ENCODE measurements at places on chromosomes 4 and X. TPM values are rescaled to one million over a fixed set of nuclear protein-coding genes. Genes with fewer than 3 reads are reported as not detected.

DNA sequence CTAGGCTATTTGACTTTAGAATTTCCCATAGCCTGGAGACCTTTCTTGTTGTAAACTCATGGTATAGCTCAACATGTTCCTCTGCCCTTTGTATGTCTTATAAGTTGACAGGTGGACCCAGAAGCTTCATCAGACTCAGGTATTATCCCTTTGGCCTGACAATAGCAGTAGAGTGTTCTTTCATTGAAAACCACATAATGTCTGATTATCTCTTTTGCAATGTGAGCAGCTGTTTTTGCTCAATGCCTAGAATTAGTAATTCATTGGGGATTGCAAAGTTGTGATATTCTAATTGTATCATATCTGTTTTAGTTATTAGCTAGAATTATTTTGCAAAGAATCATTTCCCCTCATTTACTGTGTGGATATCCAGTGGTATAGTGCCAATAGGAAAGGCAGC is 27.5 kb downstream of the TBC1D19 start:
- no peak for DNase-seq

GRCh38 chr4:41212616-41213203 is 1.6 kb downstream of the APBB2 start:
- no peak for DNase-seq

DNA sequence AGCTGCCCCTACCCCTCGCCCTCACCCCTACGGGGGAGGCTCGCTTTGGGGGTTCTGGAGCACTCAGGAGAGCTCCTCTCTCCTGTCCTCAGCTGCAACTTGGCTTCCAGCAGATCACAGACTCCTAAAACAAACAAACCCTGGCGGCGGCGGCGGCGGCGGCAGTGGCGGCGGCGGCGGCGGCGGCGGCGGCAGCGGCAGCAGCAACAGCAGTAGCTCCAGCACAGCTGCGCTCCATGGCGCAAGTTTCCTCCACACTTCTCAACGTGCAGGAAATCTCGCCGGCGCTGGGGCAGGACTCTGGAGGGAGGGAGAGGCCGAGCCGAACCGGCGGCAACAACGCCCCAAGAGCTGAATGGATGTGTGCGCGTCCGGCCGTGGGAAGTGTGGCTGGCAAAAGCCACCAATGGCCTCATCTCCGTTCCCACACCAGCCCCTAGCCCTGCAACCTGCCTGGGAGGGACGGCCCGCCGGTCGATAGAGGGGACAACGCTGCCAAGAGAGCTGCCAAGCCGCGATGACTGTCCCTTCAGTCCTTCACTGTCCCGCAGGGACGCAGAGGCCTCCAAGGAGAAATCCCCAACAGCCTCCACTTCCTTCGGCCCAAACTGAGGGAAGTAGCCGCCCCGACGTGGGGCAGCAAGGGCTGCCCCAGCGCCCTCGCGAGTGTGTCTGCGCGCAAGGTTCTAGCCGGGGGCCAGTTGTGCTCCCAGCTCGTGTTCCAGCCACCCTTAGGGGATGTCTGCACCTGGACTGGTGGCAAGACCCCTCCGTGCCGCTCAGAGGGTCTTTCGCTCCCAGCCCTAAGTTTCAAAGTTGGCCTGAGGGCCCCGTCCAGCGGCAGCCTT is 775 bp downstream of the SHROOM4 start:
- DNase-seq = no peak

DNA sequence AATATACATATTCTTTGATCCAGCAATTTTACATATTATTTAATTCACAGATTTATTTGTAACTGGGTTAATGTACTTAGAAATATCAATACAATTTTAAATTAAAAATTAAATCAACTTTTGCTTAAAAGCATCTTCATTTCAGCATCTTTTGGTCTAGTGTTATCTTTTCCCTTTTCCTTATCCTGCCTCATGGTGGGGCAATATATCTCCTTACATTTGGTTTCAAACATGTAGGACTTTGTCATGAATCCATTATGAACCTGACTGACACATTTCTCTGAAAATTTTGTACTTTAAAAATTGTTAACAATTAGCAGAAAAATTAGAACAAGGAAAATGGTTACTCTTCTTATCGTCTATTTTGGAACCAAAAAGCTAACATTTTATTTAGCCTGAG is 42.8 kb upstream of the ANK2 start:
- no peak for DNase-seq

DNA sequence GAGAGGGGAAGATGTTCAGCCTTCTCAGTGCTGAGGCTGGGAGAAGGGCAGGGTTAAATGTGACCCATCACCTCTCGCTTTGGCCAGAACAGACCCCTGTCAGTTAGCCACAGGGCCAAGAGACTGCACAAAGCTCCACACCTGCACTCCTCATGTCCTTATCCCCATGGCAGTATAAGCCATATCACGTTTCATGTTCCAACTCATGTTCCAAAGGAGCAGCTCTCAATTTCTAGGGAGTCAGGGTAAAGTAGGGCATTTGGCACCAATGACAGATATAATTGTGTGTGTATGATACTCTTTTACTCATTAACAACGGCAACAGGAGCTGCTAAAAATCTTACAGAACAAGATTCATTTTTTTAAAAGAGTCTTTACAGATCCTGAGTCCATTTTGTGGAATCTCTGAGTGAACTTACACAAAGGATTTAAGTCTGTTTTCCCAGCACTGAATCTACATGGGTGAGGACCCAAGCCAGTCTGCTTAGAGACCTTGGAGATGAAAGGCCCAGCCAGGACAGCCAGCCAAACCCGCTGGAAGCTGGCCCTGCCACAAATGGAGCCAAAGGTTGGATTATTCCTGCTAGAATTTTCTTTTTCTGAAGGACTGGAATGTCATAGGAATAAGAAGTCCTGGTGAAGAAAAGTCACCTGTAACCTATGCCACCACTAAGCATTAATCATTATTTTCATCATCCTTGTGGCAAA is 129.1 kb upstream of the SMAD1 start:
- no peak for DNase-seq

DNA sequence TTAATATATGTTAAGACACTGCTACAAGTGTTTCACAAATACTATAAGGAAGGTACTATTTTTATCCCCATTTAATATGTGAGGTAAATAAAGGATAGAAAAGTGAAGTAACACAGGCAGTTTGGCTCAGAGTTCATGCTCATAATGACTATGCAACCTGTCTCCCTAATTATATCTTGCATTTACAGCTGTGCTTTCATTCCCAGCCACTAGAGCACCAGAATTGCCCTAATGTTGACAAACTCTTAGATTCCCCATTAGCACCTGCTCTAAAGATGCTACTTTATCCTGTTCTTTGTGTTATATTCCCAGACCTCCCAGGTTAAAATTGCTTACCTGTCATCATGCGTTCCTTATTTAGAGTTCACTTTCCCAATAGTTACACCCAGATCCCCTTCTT is 833.6 kb downstream of the CCSER1 start:
- DNase-seq = no peak

- DNase-seq = no peak
Observed at GRCh38 chrX:1488141-1488540, 35.4 kb upstream of the ASMTL start.

DNA sequence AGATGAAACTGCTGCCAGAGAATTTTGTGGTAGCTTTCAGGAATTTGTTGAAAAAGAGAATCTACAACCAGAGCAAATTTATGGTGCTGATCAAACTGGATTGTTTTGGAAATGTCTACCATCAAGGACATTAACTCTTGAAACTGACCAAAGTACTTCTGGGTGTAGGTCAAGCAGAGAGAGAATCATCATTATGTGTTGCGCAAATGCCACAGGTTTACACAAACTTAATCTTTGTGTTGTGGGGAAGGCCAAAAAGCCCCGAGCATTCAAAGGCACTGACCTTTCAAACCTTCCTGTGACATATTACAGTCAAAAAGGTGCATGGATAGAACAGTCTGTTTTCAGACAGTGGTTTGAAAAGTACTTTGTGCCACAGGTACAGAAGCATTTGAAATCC is 2.1 kb downstream of the TIGD2 start:
- DNase-seq = no peak

DNA sequence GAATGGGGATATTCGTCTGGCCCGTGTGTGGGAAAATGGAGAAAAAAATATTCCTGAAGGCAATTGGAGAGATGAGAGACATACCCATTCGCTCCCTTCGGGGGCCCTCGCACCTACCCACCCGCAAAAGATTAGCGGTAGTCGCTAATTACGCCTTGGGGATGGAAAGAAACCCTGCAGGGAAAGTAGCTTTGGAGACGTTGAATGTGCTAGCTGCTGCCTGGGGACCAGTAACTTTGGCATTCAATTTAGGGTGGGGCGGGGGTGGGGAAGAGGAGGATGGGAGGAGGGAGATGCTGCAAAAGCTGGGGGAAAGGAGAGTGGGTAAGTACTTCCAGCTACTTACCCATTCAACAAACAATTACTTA is 407 bp upstream of the ZC4H2 start:
- DNase-seq = no peak

- DNase-seq = no peak
Observed at GRCh38 chrX:87338510-87338909, 179.1 kb upstream of the KLHL4 start.

GRCh38 chr4:101678180-101678579 is 112.3 kb upstream of the BANK1 start:
- DNase-seq = no peak

DNA sequence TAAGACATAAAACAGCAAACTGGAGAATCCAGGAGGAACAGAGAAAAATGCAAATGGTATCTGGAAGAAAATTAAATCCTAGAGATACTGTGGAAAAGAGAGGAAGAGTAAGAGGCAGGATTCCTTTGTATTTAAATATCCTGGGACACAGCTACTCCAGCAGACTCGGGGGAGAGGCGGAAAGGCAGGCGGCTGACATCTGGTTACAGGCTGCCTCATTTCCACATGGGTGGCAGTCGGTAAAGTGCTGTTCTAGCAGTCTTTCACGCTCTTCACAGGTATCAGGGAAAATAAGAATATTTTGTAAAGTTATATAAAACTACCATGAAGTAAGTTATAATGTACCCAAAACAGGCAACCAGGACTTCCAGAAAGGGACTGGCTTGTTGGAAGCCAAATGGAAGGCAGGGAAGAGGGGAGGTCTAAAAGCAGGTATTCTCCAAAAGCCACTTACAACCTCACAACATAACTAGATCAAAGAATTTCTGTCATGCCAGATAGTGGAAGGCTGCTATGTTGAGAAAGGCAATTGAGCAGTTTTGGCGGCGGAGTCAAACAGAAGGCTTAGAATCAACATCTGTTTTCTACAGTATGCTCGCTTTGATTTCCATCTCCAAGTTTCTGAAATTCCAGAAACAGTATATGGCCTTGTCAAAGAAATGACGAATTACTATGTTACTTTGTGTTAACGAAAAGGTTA is 1.3 kb upstream of the TIGD2 start:
- DNase-seq = peak; percentile 19

- no peak for DNase-seq
Observed at GRCh38 chr4:153438916-153439756, 27.0 kb upstream of the TMEM131L start.

- DNase-seq = no peak
Observed at GRCh38 chr4:155322782-155323181, 54.0 kb downstream of the MAP9 start.

DNA sequence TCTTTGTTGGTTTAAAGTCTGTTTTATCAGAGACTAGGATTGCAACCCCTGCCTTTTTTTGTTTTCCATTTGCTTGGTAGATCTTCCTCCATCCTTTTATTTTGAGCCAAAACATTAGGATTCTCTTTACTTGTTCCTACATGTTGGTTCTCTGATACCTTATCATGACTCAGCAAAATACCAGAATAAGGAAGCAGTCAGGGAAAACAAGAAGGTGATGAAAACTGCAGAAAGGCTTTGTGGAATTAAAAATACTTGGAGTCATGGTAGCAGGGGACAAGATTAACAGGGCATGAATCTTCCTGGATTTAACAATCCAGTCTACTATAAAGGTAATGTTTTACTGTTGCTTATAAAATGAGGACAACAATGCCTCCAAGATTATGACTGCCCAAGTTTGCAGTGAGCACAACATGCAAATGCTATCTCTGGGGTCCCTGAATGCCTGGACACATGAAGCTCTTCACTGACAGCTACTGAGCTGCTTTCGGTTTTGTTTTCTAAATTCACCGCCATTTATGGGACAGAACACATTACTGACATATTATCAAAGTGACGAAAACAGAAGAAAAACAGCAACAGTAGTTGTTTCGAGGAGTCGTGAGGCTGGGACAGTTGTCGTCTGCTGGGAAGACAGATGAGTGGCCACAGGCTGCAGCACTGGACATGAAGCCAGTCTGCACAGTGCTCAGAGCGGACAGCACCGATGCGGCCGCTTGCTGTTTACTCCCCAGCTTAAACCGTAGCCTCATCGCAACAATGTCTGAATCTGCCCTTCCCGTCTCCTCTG is 174.5 kb upstream of the DKK2 start:
- no peak for DNase-seq

GRCh38 chr4:154622598-154622997 is 10.1 kb upstream of the FGG start:
- DNase-seq = peak; percentile 11

DNA sequence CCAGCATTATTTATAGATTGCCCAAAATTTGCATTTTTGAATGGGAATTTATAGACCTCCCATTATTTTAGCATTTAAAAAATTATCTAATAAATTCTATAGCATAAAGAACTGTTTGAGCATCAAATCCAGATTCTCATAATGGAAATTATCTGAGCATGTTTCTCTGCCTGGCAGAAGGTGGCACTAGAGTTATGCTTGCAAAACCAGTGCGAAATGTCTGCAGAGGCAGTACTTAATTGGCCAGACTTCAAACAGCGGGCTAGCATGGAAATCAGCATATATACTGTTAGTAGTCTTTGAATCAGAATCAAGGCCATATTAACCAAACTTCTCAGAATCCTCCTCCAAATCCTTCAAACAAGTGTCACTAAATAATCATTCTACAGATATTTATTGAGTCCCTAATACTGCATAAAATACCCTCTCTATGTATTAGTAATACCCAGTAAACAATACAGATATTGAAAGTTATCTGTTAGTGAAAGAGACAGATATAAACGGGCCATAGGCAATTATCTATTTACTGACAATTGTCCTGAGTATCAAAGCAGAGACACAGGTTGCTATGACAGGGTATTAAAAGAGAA is 78.7 kb upstream of the DCLK2 start:
- no peak for DNase-seq

DNA sequence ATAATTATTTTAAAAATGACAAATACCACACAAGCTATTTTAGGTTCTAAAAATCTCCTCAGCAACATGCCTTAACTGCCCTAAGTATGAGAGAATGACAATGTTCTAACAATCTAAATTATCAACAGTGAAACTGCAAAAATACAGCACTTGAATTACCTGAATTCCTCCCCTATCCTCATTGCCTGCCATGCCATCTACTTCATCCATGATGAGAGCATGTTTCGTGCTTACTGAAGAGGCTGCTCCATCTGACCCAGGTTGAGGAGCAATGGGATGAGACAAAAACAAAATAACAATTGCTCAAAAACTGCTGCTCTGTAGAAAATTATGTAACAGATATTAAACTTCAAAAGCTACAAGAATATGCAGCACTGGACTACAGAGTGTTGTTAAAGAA is 63.3 kb downstream of the RFC1 start:
- no peak for DNase-seq

GRCh38 chrX:117376460-117376859 is 740.1 kb downstream of the KLHL13 start:
- no peak for DNase-seq

GRCh38 chrX:150989420-150989819 is 6.3 kb downstream of the HMGB3 start:
- no peak for DNase-seq

The NOX1 gene
- polyA plus RNA-seq = 0.95 TPM

The KIAA1210 gene
- 2.7 TPM for polyA plus RNA-seq

The TMPRSS11D gene
- not detected for polyA plus RNA-seq

The AREG gene
- 0.42 TPM for polyA plus RNA-seq

The OTUD6A gene
- not detected for polyA plus RNA-seq

The MAP9 gene
- polyA plus RNA-seq = 30.8 TPM

The SLC10A4 gene
- polyA plus RNA-seq = 0.30 TPM

The MND1 gene
- 16.5 TPM for polyA plus RNA-seq

The FRG1 gene
- 61.7 TPM for polyA plus RNA-seq

The IL21 gene
- polyA plus RNA-seq = not detected
